ENCODE measurements at places on chromosomes 12 and 14. TPM values are rescaled to one million over a fixed set of nuclear protein-coding genes. Genes with fewer than 3 reads are reported as not detected.

GRCh38 chr12:38872156-38872555 lies 33.2 kb downstream of the CPNE8 start:
- DNase-seq = no peak

DNA sequence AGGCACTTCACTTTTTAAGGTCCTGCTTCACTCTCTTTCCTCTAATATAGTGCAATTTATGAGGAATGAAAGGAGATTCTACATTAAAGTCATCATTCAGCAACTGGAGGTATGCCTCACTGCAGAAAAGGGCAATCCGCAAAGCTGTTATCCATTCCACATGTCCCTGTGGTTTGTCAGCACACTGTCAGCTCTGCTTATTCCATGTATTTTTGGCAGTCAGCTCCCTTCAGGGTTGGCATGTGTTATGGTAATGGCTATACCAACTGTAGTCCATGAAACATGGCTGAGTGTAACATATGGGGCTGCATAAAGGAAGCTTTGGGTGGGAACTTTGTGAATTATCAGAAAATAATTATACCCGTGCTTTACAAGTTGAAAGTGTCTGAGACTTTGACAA lies 154.1 kb downstream of the GALC start:
- no peak for DNase-seq

The KRT74 gene
- total RNA-seq = 0.13 TPM

DNA sequence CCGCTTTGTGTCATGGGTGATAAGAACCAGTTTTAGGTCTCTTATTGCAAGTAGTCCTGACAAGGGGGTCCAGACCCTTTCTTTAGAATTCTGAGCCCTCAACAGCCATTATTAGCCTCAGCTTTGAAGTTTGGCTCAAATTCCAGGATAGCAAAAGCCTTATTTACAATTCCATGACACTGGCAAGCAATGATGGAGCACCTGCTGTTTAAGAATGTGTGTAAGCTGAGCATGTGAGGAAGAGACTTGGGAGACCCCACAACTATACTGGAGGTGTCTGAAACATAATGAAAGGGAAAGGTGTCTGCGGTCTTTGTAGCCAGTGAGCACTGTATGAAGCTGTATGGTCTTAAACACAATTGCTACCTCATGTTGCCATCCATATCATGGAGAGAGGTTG lies 119.8 kb downstream of the TBX5 start:
- DNase-seq = no peak

The PLEKHG7 gene
- under 0.01 TPM for total RNA-seq

DNA sequence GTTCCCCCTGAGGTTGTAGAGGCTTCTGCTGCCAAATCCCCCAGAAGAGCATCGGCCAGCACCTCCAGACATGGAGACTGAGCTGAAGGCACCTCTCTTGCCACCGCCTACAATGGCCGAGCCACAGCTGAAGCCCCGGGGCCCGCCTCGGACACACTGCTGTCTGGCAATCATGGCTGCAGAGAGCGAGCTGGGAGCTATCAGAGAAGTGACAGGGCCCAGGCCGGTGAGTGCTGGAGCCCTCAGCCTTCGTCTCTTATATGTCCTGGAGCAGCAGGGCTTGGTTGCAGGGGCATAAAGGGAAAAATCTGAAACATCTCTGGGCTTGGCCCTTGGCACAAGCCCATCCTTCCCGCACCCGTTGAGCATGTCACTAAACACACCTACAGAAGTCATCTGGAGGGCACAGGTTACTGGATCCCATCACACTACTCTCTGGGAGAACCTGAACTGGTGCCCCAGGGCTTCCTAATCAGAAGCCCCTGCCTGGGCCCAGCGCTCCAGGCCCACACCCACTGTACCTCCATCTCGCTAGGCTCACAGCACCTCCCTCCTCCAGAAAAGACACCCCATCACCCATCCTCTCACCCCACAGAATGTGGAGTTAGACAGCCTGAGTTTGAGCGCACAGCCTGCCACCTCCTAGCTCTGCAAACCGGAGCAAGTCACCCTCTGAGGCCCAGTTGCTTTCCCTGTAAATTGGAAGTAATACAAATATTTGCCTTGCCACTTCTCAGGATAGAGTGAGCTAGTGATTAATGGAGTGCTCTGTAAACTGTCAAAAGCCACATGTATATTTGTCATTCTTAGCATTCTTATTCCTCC lies at the start of gene KRT4:
KRT4 (minus strand) TSS at position 232 of the 825 bp plus-strand sequence; CDS start at position 174, 58 bp downstream.
- no peak for DNase-seq

- DNase-seq = no peak
Measured at GRCh38 chr14:38199076-38199475, 8.6 kb upstream of the SSTR1 start.

- DNase-seq = no peak
Measured at GRCh38 chr14:21233457-21234076, 35.7 kb downstream of the HNRNPC start.

DNA sequence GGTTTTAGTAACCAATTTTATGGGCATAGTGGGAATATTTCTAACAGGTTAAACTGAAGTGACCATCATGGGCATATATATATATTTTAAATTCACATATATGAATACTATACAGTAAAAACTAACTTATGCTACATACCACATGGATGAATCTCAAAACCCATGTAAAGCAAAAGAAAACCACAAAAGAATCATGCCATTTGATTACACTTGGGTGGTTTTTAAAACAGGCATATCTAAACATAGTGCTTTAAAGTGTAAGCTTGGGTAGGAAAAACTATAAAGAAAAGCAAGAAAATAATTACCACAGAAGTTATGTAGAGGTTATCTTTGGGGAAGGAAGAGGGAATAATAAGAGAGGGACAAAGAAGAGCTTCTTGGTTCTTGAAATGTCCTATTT lies 326.1 kb downstream of the NAV3 start:
- DNase-seq = no peak

The POLE2 gene
- 2.2 TPM for total RNA-seq

The TRIAP1 gene
- total RNA-seq = 45.2 TPM

The HAL gene
- total RNA-seq = 0.79 TPM

- no peak for DNase-seq
Measured at GRCh38 chr12:131370321-131370720, 340.6 kb upstream of the SFSWAP start.

The ANG gene
- 2.9 TPM for total RNA-seq

The TAS2R30 gene
- total RNA-seq = 3.1 TPM

The SERPINA6 gene
- total RNA-seq = not detected

GRCh38 chr14:31229009-31229408 lies 21.4 kb upstream of the HECTD1 start:
- no peak for DNase-seq

GRCh38 chr12:118358008-118358359 lies 14.7 kb downstream of the TAOK3 start:
- DNase-seq = no peak

- DNase-seq = peak; percentile 40
Measured at GRCh38 chr14:68628605-68629310, 164.1 kb downstream of the ZFP36L1 start.

The DPF3 gene
- total RNA-seq = 0.13 TPM

GRCh38 chr12:117052386-117053049 lies 46.7 kb downstream of the TESC start:
- no peak for DNase-seq

The CLEC1A gene
- total RNA-seq = not detected

DNA sequence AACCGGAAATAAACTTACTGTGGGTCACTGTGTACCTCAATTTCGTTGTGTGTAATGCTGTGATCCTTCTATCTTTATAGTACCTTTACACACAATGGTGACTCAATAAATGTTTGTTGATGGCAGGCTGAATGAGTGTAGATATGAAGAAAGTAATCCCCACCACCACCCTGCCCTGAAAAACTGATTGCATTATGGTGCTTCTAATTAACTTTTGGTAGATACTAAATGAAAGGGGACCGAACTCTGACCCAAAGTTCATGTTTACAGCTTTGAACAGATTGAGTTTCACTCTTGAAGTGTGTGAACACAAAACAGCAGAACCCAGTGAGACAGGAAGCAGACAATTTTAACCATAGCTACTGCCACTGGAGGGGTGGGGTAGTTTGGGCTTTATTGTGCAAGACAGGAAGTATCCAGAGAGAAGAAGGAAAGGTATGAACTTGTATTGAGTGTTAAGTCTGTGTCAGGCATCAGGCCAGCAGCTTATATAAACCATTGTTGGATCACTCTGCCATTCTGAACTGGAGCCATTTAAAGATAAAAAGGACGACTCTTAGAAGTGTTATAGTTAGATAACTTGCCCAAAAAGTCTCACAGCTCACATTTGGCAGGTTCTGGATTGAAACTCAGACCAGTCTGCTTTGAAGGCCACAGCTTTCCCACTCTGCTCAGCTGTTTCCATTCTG lies 197.0 kb upstream of the AMIGO2 start:
- peak; percentile 94 for DNase-seq

Data from bronchial epithelial cell (primary cell).